ENCODE measurements at places on chromosomes 4 and X.

- no peak for DNase-seq
Observed at GRCh38 chrX:118423558-118423957, 72.1 kb upstream of the DOCK11 start.

- no peak for DNase-seq
Observed at GRCh38 chr4:177229331-177229730, 80.3 kb upstream of the NEIL3 start.

DNA sequence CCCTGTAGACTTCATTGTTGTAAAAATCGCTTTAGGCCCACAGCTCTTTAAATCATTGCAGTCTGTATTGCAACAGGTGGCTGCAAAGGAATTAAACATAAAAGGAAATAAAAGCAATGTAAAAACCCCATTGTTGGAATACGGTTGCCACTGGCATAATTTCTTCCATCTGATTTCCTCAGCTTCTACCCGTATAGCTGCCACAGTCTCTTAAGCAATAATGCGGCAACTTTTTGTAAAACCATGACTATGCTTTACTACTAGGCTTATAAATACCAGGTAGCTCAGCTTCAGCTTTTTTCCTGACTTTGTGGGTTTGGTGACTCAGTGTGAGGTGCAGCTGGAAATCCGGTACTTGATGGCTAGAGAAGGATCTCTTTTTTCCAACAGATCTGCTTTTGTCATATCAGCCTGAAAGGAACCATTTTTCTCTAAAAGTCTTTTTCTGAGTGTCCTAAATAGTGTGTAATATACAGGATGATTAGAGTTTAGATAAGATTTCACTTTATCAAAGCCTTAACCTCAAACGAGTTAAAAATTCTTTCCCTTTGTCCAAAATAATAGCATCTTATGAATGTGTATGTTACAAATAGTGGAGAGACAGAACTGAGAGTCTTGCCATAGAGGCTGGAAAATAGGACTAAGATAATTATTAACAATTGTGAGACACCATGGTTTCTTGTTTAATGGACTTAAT, 268.0 kb downstream of the ADGRL3 start:
- DNase-seq, result no peak

GRCh38 chrX:97267396-97268181, 383.9 kb downstream of the RPA4 start:
- no peak for DNase-seq

DNA sequence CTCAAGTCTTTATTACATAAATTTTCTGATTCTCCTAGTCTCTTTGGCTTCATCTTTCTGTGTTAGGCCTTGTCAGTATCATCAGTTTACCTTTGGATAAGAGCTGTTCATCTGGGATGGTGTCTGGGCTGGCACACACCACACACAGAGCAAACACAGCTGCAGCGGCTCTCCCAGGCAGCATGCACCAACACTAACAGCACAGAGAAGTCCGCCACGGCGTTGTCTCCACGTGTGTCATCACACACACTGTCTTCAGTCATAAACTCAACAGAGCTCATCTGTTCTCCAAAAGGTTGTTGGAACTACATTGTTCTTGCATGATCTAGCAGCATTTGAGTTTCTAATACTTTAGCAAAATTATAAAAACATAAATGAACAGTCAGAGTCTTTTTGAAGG, 851.9 kb upstream of the FRG1 start:
- no peak for DNase-seq

GRCh38 chr4:165201806-165202205, 5.6 kb upstream of the KLHL2 start:
- no peak for DNase-seq

- no peak for DNase-seq
Observed at GRCh38 chr4:125316791-125317524, 2.2 kb downstream of the FAT4 start.

- no peak for DNase-seq
Observed at GRCh38 chr4:56297776-56298175, 89.5 kb downstream of the AASDH start.

DNA sequence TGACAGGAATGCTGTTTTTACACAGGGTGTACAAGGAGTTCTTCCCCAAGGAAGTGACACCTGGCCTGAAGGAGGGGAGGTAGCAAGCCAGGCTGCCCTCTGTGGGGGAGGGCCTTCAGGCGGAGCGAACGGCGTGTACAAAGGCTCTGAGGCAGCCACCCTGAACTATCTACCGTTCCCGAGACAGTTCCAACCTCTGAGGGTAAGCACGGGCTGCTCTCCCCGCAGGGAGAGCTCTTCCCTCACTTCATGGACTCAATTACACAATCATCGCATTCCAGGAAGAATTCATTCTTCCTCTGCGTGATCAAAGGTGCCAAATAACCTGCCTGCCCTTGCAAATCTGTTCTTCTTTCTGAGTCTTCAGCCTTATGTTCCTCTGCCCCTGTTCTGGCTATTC, 4.8 kb downstream of the ELK1 start:
- DNase-seq, result no peak

DNA sequence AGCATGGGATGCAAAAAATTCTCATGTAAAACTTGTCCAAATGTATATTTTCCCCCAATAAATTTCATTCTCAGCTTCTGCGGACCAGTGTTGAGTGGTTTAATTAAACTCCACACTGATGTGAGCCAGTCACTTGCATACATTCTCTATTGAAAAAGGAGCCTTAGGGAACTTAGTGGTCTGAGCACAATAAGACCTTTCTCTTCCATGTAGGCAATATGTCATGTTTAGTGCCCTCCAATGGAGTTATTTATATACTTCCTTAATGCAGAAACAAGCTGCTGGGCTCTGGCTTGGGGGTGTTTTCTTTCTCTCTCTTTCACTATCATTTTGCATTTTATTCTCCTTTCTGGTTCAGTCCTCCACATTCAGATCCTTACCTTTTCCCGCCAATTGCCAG, 196.9 kb downstream of the ANAPC10 start:
- no peak for DNase-seq

DNA sequence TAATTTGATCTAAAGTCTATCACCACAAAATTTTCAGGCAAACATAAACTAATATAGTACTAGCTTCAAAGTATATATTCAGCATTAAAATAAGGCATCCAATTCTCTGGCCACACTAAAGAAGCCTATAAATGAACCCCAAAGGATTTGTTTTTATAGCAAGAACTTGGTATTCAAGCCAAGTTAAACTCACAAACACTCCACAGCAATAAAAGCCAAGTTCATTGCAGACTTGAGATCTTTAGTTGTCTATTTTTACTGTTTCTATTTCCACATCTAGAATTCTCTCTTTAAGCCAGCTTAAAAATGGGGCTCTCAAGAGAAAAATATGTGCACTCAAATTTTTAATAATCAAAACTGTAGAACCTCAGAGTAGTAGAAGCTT, 51.1 kb downstream of the WDFY3 start:
- DNase-seq, result peak; percentile 6

DNA sequence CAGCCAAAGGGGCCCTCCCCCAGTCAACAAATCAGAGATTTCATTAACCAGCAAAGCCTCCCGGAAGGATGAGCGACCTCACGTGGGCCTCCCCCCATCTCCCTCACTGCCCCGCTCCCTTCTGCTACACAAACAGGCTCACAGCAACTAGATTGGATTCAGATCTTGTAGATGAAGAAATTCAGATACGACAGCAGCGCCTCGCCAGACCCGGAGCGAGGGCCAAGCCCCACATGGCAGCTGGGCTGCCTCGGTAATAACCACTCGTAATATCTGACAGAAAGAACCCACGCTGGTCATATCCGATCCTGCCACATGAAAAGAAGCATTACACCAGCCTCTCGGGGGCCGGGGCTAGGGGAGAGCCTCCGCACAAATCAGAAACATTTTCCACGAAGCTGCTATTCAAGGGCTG, 581.3 kb downstream of the BCOR start:
- no peak for DNase-seq

DNA sequence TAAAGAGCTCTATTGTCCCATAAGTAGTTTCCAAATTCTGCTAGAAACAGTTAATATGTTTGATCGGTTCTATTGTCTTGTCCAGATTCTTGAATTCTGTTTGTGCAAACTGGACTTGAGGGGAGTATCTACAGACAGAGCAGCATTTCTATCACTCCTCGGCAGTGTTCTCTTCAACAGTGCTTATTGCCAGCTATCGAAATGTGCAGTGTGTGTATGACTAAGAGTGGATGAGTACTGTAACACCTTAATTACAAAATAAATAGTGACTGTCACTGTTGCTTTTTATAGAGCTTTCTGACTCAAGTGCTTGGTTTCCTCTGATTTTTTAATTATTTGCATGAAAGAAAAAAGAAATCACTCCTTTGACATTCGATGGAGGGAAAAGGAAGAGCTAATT, 274.6 kb downstream of the RPA4 start:
- DNase-seq, result no peak

- no peak for DNase-seq
Observed at GRCh38 chrX:108642273-108642628, 94.1 kb downstream of the IRS4 start.

GRCh38 chr4:16075061-16075460, 8.8 kb downstream of the PROM1 start:
- DNase-seq, result no peak

DNA sequence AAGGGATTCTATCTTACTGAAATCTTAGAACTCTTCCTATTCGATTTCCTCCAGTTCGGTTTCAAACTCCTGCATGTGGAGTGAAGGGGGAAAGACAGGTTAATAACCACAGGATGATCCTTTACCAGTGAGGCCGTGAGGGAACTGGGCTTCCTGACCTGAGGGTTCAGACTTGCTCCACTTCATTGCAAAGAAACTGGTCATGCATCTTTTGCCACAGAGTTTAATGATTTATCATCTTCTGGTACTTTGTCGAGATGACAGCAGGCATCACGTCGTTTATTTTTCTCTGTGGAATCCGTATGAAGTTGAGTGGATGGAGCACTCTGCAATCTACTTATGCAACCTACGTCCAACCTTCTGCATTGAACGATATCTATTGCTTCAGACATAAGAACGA, 145.9 kb upstream of the NLGN4X start:
- no peak for DNase-seq

DNA sequence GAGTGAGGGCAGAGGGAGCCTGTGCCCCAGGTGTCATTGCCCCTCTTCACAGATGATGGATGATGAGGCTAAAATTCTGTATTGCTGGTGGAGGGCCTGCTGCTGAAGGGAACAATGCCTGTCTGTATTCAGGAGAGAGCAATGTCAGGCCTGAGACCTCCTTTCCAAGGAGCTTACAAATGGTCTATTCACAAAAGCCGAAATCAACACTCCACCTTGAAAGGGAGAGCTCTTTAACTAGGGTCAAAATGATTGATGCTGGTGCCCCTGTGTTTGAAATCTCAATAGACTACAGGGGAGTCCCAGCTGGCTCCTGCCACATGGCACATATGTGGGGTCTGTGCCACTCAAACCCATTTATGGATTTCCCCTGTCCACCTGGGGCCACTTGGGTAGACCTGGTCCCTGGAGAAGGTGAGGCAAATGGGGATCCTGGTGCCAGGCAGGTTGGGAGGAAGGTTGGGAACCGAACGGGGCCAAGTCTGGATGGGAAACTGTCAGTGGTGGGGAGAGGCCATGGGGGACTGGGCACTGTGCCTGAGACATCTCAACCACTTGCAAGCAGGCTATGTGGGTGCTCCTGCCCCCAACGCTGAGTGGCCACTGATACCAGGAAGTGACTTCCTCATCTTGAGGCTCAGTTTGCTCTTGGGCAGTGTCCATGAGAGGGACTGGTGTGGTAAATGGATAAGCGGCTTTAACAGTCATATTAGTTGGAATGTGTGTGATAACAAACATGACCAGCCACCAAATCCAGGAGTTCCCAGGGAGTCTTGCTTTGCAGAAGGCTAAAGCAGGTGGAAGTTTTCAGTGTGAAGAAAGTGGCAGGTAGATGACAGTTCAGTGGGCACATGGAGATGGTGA, 223.8 kb upstream of the PSAPL1 start:
- no peak for DNase-seq

DNA sequence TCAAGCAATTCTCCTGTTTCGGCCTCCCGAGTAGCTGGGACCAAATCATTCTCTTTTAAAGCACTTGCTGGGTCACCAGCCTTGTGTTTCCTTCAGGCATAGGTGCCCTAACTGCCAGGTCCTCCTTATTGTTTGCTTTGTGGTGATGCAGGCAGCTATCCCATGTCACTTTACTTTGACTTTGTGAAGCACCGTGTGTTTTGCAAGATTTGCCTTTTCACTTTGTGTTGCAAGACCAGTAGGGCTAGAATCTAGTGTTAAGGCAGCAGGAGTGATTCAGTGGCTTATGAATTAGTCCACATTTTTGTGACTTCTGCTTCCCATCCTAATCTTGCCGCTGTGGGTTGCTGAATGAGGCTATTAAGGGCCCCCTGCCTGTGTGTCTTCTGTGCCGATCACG, 20.2 kb downstream of the SYAP1 start:
- DNase-seq, result no peak

DNA sequence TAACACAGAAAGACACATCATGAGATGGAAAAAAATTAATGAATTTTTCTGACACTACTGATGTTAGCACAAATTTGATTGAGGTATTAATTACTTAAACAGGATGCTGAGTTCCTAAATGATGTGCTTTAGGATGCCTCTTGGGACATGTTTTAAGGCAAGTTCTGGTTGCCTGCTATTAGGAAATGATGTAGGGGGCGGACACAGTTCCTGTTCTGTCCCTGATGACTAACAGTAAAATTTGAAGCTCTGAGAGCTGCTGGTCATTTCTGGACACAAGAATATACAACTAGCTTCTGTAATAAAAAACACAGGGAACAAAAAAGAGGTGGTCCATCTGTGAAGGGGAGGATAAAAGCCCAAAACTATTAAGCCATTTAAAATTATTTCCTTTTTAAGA, 163.2 kb upstream of the ETNPPL start:
- no peak for DNase-seq

GRCh38 chrX:109812236-109812635, 79.2 kb upstream of the ACSL4 start:
- no peak for DNase-seq

- DNase-seq, result no peak
Observed at GRCh38 chrX:130676861-130677260, 226.1 kb downstream of the ENOX2 start.
